ENCODE measurements at places on chromosomes 11 and 22.

DNA sequence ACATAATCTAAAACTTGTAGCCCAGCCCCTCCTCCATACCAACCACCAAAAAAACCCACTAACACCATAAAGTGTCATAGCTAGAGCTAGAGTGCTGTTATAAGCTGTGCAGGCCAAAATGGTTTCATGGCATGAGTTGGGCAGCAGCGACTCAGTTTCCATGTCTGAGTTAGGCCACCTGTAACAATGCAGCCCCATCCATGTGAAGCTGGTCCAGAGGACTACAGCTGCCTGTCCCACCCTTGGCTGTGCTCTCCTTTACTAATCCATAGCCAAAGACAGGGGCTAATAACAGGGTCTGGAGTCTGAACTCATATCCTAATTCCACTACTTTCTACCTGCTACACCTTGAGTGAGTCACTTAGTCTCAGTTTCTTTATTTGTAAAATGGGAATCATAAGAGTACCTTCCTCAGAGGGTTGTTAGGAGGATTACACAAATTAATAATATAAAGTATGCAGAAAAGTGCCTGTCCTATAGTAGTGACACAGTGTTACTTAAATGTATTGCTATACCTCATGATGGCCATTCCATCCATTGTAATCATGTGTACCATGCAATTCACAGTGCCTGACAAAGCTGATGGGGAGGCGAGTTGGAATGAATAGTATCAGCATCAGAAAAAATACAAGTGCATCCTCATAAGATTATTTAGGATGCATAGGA is 20.6 kb downstream of the KCNQ1OT1 start:
- no peak for DNase-seq

DNA sequence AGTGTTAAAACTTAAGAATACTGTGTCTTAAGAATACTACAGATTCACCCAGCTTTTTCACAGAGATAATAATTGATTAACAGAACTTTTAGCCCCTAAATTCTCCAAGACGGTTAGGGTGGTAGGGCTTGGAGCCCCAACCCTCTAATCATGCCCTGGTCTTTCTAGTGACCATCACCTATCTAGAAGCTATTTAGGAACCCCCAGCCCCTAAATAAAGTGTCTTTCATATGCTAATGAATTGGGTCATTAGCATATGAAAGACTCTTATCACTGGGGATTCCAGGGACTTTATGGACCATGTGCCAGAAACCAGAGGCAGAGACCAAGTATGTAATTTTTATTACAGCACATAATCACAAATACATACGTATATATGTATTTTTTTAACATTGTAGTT is 999.7 kb upstream of the RAG2 start:
- no peak for DNase-seq

DNA sequence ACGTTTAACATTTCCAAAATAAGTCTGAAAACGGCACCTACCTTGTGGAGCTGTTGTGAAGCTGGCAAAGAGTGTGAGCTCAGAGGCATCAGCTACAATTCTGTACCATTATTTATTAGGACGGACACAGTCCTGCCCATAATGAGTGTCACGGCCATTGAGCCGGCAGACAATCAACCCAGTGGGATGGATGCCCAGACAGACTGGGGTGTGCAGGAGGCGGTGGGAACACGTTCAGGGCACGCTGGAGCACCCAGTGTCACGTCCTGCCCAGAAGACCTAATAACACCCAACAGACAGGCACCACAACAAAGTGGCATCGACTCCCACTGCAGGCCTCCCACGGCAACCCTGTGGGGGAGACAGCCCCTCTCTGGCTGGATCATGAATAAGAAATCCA is 34.5 kb downstream of the TPST2 start:
- no peak for DNase-seq

- DNase-seq, result no peak
Observed at GRCh38 chr11:69010361-69010891, 2.6 kb downstream of the MRGPRF start.

GRCh38 chr11:36500315-36500721 is 9.8 kb downstream of the TRAF6 start:
- DNase-seq, result no peak

- DNase-seq, result no peak
Observed at GRCh38 chr11:1397862-1398527, 8.3 kb downstream of the BRSK2 start.

- no peak for DNase-seq
Observed at GRCh38 chr11:75272391-75272790, 31.8 kb downstream of the TPBGL start.

GRCh38 chr11:122721201-122721963 is 65.9 kb downstream of the UBASH3B start:
- DNase-seq, result no peak

DNA sequence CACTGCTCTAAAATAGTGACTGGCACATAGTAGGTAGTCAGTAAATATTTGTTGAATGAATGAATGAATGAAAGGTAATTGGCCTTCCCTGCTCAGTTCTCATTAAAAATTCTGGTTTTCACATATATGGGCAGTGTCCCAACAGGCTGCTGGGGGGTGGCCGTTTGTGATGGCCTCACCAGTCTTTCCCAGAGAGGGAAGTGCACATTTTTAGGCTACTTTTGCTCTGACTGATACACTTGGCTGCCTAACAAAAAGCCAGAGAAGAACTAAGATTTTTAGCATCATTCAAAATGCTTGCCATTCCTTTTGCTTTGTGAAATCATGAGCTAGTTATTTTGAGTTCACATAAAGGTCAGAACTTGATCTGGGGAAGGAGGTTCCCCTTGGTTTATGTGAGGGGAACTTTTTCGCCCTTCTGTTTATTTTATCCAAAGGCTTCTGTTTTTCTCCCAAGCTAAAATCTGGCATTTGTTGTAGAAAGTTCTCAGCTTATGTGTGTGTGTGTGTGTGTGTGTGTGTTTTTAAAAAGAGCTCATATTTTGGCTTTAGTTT is 83.1 kb downstream of the PTPRJ start:
- DNase-seq, result no peak

GRCh38 chr11:102868339-102868738 is 6.4 kb downstream of the MMP12 start:
- no peak for DNase-seq

DNA sequence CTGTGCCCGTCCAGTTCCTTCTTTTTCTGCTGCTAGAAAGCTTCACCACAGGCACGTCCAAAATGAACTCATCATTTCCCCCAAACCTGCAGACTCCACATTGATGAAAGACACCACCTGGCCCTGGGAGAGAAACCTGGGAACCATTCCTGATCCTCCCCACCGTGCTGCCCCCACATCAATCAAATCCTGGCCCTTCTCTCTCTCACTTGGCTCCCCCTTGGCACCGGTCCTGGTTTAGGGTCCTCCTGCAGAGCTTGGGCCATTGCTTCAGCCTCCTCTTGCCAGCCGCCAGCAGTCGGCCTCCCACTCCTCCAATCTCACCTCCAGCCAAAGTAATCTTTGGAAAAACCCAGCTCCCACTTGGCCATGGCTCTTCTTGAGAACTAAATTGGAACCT is 38.5 kb downstream of the RIBC2 start:
- no peak for DNase-seq

- DNase-seq, result no peak
Observed at GRCh38 chr11:82003671-82004515, 729.8 kb downstream of the FAM181B start.

DNA sequence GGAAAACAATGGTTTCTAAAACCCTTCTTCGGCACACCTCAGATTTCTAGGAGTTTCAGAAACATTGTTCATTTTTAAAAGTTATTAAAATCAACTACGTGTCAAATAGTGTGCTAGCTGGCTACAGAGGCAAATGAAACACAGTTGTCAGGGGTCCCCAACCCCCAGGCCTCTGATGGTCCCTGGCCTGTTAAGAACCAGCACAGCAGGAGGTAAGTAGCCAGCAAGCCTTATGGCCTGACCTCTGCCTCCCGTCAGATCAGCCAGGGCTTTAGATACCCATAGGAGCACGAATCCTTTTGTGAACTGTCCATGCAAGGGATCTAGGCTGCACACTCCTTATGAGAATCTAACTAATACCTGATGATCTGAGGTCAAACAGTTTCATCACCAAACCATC is 648.2 kb downstream of the FAM181B start:
- DNase-seq, result no peak

DNA sequence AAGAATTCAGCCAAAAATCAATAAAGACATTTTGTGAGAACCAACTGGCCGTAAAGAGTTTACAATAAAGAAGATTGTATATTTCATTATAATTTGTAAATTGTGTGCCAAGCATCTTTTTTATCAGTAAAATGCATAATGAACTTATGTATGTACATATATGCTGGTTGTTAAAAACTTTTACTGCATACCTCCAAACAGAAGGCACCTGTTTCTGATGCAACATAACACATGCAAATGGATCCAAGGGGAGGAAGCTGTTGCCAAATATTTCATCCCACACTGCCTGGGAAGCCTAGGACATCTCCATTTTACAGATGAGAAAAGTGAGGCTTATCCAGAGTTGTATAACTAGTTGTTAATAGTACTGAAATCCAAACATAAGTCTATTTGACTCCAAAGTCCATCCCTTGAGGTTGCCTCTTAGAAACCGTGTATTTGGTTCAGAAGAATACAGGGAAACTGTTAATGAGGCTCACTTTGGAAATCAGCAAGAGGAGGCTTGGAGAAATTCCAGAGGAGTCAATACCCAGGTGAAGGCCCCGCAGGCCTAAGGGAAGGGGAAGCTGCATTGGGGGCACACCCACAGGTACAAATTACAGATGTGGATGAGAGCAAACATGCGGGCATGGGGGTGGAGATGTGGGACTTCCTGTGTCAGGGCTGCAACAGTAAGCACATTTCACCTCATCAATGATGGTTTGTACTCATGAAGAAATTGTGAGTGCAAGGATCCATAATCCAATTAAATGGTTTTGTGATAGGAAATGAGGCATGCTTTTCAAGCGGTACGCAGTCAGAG is 51.1 kb downstream of the RCN1 start:
- DNase-seq, result no peak

DNA sequence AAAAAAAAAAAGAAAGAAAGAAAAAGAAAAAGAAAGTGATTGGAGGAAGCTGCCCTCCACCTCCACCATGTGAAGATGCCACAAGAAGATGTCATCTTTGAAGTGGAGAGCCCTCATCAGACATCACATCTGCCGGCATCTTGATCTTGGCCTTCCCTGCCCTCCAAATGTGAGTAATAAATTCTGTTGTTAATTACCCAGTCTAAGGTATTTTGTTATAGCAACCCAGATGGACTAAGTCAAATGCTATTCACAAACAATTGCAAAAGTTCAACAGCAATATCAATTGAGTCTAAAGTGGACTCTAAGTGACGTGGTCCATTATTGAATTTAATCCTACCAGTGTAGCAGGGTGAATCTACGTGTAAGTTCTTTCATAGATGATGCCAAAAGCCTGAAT is 55.9 kb upstream of the NUP160 start:
- no peak for DNase-seq

DNA sequence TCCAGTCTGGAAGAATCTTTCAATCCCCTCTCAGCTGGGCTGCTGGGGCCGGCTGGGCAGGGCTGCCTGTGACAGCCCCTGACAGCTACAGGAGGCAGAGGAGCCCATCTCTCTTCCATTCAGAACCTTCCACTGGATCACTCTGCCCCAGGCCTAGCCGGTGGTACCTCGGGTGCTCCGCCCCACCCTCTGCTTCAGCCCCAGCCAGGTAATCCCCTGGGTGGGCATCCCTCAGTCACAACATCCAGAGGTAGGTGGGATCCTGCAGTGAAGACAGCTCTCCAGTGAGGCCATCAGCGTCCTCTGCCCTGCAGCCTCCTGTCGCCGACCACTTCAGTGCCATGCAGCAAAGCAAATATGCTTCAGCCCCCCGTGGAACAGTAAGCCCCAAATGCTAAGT is 223.7 kb downstream of the DSCAML1 start:
- DNase-seq, result no peak

GRCh38 chr11:72676861-72677341 is 2.7 kb upstream of the PDE2A start:
- no peak for DNase-seq

- DNase-seq, result no peak
Observed at GRCh38 chr22:41582694-41583093, 6.9 kb downstream of the PMM1 start.

- DNase-seq, result no peak
Observed at GRCh38 chr11:18366286-18366685, 28.1 kb upstream of the LDHA start.

DNA sequence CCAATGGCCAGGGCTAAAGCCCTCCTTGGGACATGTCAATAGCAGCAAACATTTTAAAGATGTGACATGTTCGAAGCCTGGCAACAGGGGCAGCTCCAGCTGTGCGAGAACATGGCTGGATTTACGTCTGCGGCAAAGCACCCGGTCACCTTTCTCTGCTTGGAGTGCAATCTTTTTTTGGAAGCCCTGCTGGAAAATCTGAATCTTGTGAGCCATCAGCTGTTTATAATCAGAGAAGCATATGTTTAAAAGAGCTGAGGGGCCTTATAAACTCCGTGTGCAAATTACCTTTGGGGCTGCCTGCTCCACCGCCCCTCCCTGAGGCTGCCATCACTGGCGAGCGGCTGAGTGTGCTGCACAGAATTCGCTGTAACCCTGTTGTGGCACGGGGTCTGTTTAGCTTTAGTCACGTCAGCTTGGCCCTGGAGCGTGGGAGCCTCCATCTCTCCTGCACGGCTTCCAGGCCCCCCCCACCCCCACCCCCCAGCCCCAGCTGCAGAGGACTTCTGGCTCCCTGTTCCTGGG is 9.0 kb upstream of the KCNQ1OT1 start:
- no peak for DNase-seq

DNA sequence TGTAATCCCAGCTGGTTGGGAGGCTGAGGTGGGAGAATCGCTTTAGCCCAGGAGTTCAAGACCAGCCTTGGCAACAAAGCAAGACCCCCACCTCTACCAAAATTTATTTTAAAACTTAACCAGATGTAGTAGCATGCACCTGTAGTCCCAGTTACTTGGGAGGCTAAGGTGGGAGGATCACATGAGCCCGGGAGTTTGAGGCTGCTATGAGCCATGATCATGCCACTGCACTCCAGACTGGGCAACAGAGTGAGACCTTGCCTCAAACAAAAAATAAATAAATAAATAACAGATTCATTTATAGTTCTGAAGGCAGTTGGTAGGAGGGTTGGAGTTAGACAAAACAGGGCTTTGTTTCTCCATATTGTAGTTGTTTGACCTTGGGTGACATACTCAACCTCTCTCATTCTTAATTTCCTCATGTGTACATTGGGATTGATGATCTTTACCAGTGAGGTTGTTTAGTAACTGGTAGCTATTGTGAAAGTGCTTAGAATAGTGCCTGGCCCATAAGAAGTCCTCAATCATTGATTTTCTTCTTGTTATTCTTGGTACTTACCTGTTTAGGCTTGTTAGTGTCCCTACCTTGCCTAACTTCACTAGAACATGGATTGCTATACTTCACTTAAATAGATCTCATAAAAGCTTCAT is 79.1 kb downstream of the EMSY start:
- no peak for DNase-seq

- no peak for DNase-seq
Observed at GRCh38 chr22:19292458-19293230, 1.1 kb upstream of the CLTCL1 start.

DNA sequence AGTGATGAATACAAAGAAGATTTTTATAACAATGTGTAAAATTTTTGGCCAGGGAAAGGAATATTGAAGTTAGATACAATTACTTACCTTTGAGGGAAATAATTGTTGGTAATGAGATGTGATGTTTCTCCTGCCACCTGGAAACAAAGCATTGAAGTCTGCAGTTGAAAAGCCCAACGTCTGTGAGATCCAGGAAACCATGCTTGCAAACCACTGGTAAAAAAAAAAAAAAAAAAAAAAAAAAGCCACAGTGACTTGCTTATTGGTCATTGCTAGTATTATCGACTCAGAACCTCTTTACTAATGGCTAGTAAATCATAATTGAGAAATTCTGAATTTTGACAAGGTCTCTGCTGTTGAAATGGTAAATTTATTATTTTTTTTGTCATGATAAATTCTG is 5.3 kb downstream of the BIRC3 start:
- DNase-seq, result no peak

- DNase-seq, result no peak
Observed at GRCh38 chr11:86570020-86570419, 102.4 kb downstream of the ME3 start.
